ENCODE measurements at places on chromosomes 1 and 21.

DNA sequence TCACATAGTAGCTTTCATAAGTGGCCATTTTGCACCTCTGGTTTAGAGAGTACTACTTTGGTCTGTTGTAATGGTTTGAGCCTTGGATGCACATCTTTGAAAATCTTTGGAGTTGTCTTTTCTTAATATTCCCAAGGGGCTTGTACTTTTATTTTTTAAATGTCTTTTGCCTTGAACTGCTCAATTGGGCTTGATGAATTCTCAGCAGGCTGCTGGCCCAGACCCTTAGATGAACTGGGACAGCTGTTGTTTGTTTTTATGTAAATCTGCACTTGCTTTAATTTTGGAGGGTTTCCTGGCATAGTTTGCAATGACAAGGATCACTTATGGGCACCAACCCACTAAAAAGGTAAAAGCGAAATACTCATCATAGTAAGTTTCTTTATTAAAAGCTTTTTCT, 24.9 kb downstream of the NGF start:
- no peak for DNase-seq

- DNase-seq, result no peak
Measured at GRCh38 chr1:50893466-50893865, 66.6 kb downstream of the FAF1 start.

- peak; percentile 51 for DNase-seq
Measured at GRCh38 chr1:21217812-21218596, 41.3 kb upstream of the EIF4G3 start.

- DNase-seq, result peak; percentile 59
Measured at GRCh38 chr1:20472860-20473711, 12.9 kb downstream of the CAMK2N1 start.

- no peak for DNase-seq
Measured at GRCh38 chr1:44650159-44650831, 24.0 kb downstream of the TMEM53 start.

- DNase-seq, result no peak
Measured at GRCh38 chr1:6329396-6329795, 64.2 kb downstream of the ACOT7 start.

GRCh38 chr1:92480813-92481598, 5.7 kb downstream of the GFI1 start:
- DNase-seq, result no peak

DNA sequence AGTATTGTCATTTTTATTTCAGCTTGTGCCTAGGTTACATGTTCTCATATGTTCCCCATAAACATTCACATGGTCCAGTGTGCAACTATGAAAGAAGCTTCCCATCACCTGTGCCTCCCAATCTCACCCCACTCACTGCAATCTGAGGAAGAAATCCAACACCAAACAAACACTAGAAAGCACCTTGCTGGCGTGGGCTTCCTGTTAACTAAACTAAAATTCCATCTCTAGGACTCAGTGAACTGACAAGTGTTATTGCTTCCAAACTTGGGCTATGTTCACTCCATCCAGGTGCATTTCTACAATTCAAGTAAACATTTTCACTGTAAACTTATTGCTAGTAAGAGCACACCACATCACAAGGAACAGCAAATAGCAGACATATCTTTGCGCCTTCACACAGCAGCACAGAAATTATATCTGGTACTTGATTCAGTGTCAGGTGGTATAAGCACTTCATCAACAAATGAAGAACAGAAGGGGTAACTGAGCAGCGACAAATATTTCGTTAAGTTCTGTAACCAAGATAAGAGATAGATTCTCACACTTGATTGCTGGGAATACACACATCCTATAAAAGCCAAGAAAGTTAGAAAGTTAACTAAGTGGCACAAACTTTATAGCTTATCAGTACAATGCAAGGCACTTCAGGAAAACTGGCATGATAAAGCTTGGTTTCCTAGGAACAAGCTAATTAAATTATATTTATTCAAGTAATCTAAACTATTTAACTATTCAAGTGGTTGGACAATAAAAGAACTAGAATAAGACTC, 8.9 kb upstream of the KCNJ15 start:
- no peak for DNase-seq

DNA sequence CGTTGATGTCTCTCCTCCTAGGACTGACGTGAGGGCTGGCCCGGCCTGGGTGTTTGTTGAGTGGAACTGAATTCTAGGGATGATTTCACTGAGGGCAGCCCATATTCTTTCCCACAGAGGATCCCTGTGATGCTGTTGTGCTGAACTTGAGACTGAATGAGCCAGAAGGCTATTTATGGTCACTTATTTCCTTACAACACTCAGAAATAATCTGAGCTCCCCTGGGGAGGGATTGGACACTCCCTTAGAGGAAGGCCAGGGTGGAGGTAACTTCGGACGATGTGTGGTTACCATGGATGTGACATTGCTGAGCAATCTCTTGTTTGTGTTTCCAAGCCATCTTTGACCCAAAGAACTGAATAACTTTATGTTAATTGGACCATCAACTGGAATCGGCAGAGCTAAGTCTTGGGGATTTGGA, 5.1 kb upstream of the TMCO4 start:
- no peak for DNase-seq

- no peak for DNase-seq
Measured at GRCh38 chr1:184037849-184038591, 492 bp upstream of the COLGALT2 start.

DNA sequence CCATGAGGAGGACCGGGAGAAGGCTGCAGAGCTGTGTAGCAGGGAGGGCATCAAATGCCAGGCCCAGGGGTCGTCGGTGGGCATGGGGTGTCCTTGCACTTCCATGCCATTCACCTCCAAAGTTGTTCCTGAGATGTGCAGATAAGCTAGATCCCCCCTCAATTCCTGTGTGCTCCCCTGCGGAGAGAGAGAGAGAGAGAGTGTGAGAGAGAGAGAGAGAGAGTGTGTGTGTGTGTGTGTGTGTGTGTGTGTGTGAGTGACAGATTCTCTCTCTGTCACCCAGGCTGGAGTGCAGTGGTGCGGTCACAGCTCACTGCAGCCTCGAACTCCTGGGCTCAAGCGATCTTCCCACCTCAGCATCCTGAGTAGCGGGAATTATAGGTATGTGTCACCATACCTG, 16.4 kb downstream of the SPSB1 start:
- DNase-seq, result no peak

GRCh38 chr1:2783069-2783434, 18.4 kb downstream of the TTC34 start:
- no peak for DNase-seq
